SHP77 (cell line): ENCODE measurements at places on chromosomes 11 and 22.

DNA sequence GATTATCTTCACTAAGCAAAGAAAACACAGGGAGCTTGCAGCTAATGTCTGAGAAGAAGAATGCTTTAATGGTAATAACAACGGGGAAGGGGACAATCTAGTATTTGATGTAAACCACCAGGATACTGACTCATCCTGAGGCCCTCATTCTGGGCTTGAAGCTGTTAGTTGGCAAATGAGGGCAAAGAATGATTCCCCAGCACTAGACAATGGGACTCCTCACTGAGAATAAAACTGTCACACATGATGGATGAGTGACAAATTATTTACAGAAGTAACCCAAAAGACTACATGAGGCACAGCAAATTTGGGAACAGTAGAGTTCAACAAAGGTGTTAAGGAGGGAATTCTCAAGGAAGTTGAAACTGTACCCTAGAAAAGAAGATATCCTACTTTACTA lies 76.3 kb downstream of the FAM168A start:
- DNase-seq = peak; percentile 9

DNA sequence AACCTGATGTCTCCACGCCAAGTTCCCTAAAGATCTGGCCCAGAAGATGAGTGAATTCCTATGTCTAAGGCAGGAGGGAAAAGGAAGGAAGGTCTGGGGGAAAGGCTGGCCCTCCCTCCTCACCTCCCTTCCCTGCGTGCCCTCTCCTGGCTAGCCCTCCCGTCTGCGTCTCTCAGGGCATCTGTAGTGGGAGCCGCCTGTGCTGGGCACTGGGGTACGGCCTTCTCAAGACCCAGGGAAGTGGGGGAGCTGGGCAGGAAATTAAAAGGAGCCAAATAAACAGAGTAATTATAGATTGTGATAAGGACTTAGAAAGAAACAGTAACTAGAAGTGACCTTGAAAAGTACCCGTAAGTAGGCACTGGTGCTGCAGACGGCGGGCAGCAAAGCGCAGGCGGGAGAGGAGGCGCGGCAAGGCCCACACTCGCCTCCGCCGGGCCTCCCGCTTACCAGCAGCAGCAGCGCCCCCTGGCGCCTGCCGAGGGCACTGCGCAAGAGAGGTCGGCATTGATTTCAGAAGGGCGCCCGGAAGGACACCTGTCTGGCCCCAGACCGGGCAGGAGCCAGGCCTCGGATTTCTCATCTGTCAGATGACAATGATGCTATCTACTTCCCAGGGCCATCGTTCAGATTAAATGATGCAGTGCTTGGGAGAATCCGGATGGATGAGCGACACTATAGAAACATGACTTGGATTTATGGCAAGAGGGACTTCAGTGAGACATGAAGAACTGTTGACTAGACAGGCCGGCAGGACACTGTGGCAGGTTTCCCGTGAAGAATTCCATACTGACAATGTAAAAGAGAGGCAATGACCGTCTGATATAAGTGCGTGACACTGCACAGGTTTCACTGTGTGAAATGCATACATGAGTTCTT lies 7.3 kb downstream of the KCNJ1 start:
- peak; percentile 58 for DNase-seq

DNA sequence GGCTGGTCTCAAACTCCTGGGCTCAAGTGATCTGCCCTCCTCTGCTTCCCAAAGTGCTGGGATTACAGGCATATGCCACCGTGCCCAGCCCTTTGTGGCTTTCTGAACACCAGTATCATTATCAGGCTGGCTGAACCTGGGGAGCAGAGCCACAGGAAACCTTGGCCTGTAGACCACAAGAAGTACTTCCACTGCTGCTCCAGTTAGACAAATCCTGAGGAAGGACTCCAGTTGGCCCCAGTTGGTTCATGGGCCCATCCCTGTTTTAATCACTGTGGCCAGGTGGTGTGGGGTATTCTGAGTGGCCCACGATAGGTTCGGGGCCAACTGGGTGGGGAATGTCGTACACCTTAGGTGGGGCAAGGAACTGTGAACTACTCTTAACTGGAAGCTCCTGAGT lies 5.5 kb upstream of the DUSP18 start:
- no peak for DNase-seq

GRCh38 chr22:35044607-35045390 lies 21.2 kb upstream of the ISX start:
- DNase-seq = no peak

- peak; percentile 55 for DNase-seq
Observed at GRCh38 chr11:47991266-47991830, 11.0 kb downstream of the PTPRJ start.

DNA sequence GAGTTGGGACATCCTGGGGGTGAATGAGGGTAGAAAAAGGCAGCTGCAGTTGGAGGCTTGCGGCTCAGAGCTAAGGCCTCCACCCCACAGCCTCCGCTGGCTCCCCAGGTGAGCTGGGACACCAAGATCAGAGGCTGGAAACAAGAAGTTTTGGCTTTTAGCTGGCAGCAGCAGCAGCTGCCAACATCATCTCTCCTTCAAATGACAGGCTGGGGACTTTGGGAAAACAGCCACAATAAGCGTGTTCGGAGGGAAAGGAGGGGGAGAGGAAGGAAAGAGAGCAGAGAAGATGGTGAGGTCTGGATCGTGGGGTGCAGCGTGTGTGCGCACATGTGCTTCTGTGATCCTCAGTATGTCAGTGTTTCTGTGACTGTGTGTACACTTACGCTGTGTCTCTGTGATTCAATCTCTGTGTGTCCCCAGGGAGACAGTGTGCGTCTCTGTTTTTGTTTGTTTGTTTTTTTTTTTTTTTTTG lies 62.0 kb upstream of the RASD2 start:
- no peak for DNase-seq

- no peak for DNase-seq
Observed at GRCh38 chr11:31492320-31492913, 17.0 kb downstream of the IMMP1L start.

DNA sequence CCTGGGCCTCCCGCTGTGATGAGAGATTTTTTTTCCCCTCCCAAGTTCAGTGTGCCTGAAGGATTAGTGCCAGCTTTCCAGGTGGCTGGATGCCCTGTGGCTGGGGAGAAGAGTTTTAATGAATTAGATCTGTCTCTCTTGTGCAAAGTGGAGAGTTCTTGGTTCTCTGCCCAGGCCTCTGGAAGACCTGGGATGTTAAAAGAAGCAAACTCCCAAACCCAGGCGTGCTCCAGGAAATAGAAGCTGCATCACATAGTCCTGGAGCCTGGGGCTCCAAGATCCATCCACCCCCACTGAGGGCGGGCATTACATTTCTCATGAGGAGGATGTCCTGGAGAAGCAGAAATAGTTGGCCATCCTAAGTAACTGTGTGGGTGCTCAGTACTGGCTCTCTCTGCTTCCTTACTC lies 30.6 kb downstream of the SDHAF2 start:
- DNase-seq = no peak

GRCh38 chr11:79330651-79331050 lies 110.2 kb downstream of the TENM4 start:
- DNase-seq = no peak

GRCh38 chr11:68817554-68817953 lies 24.2 kb downstream of the CPT1A start:
- no peak for DNase-seq

DNA sequence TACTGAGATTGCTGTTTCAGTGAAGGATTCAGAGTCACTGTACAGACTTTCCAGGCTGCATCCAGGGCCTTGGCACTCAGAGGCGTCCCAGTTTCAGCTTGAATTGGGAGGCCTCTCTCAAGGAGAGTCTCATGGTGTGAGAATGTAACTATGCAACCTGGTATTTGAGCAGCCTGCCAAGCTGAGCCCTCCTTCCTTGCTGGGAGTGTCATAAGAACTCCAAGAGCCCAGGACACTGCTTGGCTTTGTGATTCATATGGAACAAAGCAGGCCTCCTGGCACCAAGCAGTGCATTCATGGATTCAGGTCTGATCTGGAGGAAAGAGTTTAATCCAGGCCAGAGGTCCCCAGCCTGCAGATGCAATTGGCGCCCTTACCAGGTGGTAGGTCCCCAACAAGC lies 171.7 kb downstream of the DBX1 start:
- no peak for DNase-seq

GRCh38 chr11:45193695-45194094 lies 47.3 kb downstream of the PRDM11 start:
- DNase-seq = no peak

GRCh38 chr22:26448334-26448733 lies 19.3 kb downstream of the ASPHD2 start:
- DNase-seq = no peak

DNA sequence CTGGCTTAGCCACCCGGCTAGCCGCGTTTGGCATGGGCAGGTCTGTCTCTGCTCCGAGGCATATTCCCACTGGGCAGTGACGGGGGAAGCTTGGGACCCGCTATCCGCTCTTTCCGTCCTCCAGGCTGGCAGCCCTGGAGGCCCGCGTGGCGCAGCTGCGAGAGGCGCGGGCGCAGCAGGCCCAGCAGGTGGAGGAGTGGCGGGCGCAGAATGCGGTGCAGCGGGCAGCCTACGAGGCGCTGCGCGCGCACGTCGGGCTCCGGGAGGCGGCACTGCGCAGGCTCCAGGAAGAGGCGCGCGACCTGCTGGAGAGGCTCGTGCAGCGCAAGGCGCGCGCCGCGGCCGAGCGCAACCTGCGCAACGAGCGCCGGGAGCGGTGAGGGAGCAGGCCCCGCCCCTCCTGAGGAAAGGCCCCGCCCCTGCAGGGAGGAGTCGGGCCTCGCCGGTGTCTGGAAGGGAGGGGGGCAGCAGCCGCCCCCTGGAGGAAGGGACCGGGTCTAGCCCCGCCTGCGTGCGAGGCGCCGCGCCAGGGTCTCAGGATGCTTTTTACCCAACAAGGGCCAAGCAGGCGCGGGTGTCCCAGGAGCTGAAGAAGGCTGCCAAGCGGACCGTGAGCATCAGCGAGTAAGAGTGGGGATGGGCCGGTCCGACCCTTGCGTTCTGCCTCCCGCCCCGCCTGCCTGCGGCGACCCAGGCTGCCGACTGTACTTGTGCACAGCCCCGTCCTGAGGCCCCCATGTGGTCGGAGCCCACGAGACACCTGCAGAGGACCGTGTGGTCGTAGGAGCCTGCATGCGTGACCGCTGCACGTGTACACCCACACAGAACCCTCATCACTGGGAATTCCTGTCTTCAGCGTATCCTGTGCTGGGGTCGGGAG lies 7.9 kb downstream of the ATG16L2 start:
- peak; percentile 94 for DNase-seq

DNA sequence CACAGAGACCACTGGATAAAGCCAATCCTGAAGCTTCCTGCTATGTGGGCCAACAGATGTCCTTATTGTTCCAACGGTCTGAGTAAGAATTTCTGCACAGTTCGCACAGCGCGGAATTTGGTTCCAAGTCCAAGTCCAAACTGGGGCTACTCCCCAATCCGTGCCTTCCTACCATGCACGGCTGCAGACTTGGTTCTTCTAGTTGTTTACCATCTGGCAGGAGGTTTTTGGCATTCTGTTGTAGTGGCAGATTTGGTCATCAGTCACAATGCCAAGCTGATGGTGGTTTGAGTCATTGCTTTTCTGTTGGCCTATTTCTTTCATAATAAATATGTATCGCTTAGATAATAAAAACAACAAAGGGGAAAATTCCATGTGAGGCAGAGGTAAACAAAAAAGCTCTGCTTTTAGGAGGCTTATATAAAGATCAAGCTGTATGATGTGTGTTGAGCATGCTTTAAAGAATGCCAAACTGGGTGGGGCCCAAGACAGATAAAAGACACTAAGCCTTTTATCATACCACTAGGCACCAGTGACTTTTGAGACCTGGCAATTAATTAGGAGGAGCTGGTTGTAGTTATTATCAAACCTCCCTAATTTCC lies 52.5 kb upstream of the SYN3 start:
- DNase-seq = no peak

GRCh38 chr11:115518983-115519628 lies 14.9 kb upstream of the CADM1 start:
- DNase-seq = peak; percentile 96

DNA sequence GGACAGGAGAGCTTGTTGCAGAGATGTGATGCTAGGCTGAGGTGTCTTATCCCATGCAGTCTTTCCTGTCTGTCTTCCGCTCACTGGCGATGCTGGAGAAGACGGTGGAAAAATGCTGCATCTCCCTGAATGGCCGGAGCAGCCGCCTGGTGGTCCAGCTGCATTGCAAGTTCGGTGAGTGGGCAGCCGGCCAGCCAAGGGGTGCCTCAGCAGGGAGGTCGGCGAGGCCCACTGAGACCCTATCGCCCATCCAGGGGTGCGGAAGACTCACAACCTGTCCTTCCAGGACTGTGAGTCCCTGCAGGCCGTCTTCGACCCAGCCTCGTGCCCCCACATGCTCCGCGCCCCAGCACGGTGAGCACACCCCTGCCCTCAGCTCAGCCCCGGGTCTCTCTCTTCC lies 1.7 kb downstream of the RAD9A start:
- no peak for DNase-seq

- DNase-seq = no peak
Observed at GRCh38 chr22:26632422-26633155, 10.8 kb downstream of the CRYBA4 start.

DNA sequence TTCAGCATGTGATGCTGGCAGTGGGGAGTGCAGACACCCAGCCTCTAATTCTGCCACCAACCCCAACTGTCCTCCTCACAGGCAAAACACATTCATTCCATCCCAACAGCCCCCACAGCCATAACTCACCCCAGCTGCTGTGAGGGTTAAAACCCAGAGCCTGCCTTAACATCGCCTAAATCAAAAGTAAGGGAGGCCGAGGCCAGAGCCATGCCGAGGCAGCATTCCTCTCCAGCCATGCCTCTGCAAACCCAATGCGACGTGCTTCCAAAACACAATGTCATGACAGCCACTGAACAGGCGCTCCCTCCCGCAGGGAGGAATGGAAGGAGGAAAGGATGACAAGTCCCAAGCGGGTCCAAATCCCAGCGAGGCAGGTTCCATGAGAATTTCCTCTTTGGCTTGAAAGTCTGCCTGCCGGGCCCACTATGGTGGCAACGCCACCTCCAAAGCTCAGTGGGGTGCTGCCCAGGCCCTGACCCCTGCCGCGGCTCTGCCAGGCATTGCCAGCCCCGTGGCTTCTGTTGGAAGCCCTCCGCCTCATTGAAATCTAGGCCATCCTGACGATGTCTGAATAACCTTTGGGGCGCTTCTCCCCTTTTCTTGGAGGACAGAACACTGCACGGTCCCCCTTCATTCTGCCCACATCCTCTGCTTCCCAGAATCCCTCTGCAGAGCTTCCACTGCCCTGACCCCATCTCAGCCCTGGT lies 472.3 kb downstream of the BRD1 start:
- no peak for DNase-seq

GRCh38 chr11:82719361-82720105 lies 14.1 kb downstream of the FAM181B start:
- no peak for DNase-seq

DNA sequence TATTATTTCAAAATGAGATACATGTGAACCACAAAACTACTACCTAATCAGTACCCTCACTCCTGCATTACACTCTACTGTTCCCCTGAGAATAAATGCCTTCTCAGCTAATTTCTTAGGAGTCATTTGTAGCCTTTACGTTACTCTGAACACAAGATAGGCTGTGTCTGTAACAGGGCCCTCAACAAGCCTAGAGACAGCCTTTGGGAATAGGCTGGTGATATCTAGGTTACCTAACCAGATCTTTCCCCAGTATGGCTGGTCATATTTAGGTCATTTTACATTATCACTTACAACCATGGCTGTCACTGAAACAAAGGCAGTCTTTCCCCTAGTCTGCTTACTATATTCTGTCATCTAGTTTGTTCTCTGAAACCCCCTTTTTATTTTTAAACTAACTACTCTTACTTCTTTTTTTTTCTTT lies 14.2 kb downstream of the ATM start:
- DNase-seq = no peak

GRCh38 chr11:70873736-70874412 lies 378.5 kb downstream of the SHANK2 start:
- no peak for DNase-seq
